DMS153 (cell line): ENCODE measurements at places on chromosomes 7 and 10.

DNA sequence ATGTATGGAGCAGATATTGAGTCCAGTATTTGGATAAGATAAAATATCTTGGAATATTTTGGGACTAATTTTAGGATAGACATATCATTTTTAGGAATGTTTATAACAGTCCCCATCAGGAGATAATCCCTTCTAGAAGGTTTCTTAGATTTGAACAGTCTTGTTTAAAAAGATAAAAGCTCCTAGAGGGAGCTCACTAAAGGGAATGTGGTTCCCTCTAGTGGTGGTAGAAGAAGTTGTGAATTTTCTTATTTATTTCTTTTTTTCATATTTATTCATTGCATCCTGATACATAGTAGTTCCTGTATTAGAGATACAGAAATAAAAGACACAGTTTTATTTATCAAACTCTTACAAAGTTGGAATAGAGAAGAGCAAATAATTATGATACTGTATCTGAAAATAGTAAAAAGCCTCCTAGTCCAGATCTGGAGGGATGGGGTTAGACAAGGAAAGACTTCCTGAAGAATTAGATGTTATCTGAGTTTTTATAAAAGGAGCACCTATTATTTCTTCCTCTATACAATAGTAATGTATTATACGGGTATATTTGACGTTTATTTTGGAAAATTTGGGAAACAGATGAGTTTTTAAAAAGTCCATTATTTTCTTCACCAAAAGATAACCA lies 24.5 kb upstream of the KLF14 start:
- peak; percentile 24 for DNase-seq

DNA sequence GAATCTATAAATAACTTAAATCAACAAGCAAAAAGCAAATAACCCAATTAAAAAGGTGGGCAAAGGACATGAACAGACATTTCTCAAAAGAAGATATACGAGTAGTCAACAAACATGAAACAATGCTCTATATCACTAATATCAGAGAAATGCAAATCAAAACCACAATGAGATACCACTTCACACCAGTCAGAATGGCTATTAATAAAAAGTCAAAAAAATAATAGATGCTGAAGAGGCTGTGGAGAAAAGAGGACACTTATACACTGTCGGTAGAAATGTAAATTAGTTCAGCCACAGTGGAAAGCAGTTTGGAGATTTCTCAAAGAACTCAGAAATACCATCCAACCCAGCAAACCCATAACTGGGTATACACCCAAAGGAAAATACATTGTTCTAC lies 70.6 kb downstream of the CTTNBP2 start:
- DNase-seq, result no peak

DNA sequence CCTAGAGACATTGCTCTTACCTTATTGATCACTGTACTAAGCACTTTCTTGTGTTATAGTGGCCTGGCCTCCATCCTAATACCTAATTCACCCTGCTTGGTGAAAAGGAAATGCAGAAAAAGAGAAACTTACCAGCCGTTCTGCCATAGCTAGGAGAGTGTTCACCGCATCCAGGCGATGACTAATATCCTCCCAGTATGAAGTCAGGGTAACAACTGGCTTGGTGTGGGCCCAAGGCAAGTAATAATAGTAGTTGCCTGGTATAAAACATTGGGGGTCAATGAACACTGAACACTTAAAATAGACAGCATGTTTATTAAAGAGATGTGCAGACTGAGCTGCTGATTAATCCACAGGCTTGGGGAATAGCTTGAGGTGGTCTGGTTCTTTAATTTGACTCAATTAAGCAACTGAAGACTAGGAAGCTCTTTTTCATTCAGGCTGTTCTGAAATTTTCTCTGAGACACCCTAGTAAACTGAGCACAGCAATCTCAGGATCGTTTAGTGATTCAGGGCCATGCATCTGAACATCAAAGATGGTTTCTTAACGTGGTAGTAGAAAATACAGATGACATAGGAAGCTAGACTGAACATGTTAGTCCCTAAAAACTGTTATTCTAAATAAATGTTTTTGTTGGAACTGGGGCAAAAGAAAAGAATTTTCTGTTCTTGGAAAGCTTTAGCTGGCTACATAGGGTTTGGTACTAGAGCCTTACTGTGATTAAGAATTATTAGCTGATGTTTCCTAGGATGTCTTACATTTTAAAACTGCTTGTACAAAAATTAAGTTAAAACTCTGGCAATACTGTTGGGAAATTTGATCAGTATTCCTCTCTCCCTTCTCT lies 102.2 kb downstream of the MYOF start:
- no peak for DNase-seq

- peak; percentile 80 for DNase-seq
These were observed 24.0 kb upstream of the EEPD1 start for GRCh38 chr7:36129048-36129534.

DNA sequence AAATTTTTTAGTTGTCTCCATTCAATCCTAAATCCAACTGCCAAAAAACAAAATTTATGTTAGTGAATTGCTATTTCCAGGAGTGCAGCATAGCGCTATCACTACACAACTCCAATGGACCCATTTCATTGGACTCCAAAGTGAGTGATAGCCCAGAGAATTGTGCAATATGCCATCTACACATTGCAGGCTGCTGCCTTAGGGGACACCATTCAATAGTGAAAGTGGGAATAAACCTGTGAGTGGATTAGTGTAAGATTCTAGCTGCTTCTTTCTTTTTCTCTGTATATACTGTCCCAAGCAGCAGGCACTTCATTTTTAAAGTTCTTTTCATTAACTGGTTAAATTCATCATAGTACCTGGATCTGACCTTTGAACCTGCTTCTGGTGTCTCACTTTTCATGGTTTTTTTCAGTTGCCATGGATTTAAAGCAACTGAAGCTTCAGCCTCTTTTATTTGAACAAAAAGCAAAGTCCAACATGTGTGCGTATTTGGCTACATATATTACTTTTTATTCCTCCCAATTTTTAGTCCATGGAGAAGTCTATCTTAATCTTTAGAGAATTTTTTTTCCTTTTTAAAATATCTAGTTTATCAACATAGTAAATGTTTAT lies 97.3 kb downstream of the DGKB start:
- DNase-seq, result no peak

- no peak for DNase-seq
These were observed 310.8 kb downstream of the TCERG1L start for GRCh38 chr10:131000743-131001142.

- DNase-seq, result no peak
These were observed 2.0 kb downstream of the AGAP3 start for GRCh38 chr7:151088019-151088855.

- DNase-seq, result no peak
These were observed 119.3 kb downstream of the NRP1 start for GRCh38 chr10:33215154-33215553.

DNA sequence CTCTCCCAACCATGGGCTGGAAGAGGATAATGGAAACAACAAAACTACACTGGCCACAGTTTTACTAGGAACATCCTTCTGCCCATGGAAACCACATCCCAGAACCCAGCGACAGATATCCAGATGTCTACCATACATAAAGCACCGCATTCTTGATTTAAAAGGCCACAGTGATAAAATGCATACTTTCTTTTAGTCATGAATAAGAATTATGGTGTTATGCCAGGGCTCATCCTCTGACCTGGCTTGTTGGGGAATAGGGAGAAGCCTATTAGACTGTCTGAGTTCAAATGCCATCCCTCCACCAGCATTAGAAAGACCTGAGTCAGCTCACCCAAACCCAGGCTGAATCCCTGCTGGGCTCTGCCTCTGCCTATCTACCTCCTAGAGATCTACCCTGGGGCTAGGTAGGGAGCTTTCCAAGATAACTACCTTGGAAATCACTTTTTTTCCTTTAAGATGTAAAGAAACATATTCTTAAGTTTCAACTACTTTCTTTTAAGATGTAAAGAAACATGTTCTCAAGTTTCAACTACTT lies 5.2 kb downstream of the ABCA13 start:
- DNase-seq, result no peak

GRCh38 chr7:156612930-156613329 lies 27.6 kb upstream of the RNF32 start:
- DNase-seq, result no peak

- DNase-seq, result no peak
These were observed 32.8 kb upstream of the SORCS3 start for GRCh38 chr10:104608091-104608828.

DNA sequence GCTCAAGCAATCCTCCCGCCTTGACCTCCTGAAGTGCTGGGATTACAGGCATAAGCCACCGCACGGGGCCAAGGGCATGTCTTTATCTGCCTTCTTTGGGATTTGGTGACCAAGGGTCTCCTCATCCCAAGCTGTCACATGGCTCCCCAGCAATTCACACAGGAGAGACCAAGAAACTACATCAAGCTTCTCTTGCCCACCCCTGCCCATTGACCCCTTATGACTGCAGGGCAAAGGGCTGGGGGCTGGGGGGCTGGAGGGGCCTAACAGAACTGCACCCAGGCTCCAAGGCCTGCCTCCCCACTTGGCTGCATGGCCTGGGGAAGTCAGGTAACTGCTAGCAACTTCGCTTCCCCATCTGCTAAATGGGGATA lies 137.1 kb downstream of the SH3PXD2A start:
- no peak for DNase-seq

- no peak for DNase-seq
These were observed 46.5 kb downstream of the AMPH start for GRCh38 chr7:38584443-38585210.

GRCh38 chr10:120749856-120750566 lies 101.2 kb upstream of the WDR11 start:
- no peak for DNase-seq

DNA sequence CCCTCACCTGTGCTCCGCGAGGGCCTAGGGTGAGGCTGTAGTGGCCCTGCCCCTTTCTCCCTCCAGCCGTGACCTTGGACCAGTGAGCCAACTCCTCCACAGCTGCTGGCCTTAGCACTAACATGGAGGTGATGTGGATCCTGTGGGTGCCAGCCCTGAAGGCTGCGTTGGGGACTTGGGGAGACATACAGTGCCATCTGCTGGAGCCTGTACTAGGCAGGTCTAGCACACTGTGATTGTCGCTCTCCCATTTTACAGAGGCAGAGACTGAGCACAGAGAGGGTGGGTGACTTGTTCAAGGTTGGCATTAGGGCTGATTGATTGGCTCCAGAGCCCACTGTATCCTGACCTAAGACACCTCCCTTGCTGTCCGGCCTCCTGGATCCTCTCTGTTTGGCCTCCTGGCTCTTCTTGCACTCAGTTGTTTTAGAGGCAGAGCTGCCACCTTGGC lies 37.6 kb downstream of the PRF1 start:
- no peak for DNase-seq

DNA sequence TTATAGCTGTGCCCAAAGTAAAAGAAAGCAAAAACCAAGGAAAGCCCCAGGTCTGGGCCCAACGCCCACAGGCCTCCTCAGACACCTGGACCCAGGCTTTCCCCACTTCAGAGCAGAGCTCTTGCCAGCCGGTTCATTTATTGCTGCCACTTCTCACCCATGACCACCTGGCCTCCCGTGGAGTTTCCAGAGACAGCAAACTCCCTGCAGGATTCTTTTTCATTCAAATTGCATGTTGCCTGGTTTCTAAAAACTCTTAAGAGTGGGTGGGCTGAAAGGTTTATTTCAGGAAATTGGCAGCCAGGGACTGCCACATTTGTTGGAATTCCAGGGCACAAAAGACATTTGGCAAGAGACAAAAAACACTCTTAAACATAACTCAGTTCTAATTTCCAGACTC lies 4.7 kb downstream of the VOPP1 start:
- no peak for DNase-seq

GRCh38 chr7:85065306-85065705 lies 121.5 kb downstream of the SEMA3D start:
- no peak for DNase-seq

DNA sequence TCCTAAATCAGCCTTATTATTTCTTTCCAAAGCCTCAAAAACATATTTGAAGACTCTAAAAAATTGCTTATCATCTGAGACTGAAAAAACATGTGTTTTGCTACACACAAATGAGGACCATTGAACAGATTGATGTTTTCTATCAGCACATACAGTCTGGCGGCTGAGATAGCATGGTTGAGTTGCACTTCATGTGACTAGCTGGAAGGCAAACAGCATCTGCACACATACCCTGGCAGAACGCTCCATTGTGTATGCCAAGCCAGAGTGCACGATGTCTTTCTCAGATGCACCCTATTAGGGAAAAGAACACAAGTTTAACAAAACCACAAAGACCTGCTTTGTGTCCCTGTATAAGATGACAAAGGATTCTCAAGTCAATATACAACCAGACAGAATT lies 33.0 kb downstream of the FAM25A start:
- DNase-seq, result no peak

- no peak for DNase-seq
These were observed 146.5 kb downstream of the PHF14 start for GRCh38 chr7:11120068-11120664.

DNA sequence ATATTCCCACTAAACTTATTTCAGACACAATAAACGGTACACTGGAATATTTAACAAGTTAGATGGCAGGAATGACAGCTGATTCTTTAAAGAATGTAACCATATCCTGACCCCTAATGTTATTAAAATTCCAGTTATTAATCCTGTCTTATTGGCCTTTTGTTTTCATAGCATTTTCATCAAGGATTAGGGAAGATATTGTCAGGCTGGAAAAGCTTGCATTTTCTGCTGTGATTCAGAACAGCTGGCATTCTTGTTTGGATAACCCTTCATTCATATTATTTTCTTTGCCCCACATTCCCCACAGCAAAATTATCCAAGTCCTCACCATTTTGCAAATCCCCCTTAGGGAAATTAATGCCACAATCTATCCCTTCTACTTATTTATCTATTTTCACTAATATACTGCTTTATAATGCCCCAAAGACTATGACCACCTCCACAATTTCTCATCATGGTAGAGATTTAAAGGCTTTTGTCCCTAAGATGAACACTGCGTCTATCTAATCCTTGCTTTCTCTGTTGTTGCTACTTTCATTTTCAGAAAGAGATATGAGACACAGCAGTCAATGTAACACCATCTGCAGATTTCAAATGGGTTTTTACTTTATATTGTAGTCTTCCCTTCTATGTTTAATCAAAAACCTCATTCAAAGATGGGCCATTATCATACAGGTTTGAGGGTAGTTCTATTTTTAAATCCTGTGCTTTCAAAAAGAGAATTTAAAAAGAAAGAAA lies 475.1 kb downstream of the PARD3 start:
- DNase-seq, result no peak

DNA sequence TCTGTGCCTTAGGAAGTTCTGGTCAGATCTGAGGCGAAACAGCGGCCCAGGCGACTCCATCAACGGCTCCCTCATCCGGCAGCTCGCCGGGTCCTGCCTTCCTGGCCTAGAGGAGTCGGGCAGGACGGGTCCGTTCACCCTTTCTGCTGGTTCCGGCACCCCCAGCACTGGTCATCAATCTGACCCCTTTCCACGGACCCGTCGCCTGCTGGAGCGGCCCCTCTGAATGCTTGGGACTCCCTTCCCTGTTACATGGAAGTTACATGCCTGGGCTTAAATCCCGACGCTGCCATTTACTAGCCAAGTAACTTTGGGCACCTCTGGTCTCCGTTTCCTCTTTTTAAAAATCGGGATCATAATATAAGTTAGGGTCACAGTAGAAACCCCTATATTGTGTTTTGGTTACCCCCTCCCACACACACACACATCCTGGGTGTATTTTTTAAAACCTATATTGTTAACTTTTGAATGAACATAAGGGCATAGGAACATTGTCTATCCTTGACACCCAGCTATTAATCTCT lies 607 bp upstream of the GGCT start:
- no peak for DNase-seq

- no peak for DNase-seq
These were observed 19.8 kb upstream of the COL1A2 start for GRCh38 chr7:94374721-94375566.
